ENCODE measurements at places on chromosomes 7 and 10.

GRCh38 chr10:119383174-119383856 is 159.2 kb downstream of the RGS10 start:
- no peaks in the 10 kb centered on the region for H3K36me3 ChIP-seq
- H3K27me3 ChIP-seq = no peaks in the 10 kb centered on the region
- H3K27ac ChIP-seq = no peak overlapping the region
- no peak overlapping the region for H3K4me3 ChIP-seq
- no peak for DNase-seq

DNA sequence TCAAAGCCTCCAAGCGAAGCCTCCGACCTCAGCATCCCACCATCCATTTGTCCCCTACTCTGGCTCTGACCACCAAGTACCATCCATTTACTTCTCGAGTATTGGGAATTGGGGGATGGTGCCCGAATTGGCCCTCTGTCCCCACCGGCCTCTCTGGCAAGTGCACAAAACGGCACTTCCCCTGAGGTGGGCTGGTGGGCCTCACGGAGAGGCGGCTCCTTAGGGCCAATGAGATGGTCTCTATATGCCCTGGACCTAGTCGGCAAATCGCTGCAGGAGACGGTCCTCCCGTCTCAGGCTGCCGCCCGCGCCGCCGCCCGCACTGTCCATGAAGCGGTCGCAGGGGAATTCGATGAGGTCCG is 2.8 kb downstream of the TRIL start:
- H3K4me3 ChIP-seq = peak overlapping the region; percentile 24
- H3K27me3 ChIP-seq = peaks cover 11% of the 10 kb centered on the region
- no peak overlapping the region for H3K27ac ChIP-seq
- peaks cover 2% of the 10 kb centered on the region for H3K36me3 ChIP-seq
- H3K4me1 ChIP-seq = peaks cover 2% of the 10 kb centered on the region
- DNase-seq = peak; percentile 34

DNA sequence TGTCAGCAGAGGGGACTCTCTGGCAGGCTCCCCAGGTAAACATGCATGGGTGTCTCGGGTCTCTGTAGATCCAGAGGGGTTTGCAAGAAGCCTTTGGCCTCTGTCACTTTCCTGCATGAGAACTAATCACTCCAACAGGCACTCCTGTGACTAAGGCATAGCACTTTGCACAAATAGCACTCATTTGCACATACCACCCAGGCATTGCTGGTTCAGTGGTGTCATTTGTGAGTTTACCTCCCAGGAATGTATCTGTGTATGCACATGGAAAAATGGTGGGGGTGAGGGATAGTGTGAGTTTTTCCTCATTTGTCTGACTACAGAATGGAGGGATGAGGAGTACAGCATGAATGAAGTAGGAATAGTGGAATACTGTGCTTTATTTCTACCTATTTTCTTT is 39.5 kb downstream of the CNNM1 start:
- H3K4me3 ChIP-seq = no peak overlapping the region
- no peaks in the 10 kb centered on the region for H3K27me3 ChIP-seq
- DNase-seq = no peak
- no peak overlapping the region for H3K27ac ChIP-seq
- H3K4me1 ChIP-seq = no peaks in the 10 kb centered on the region

- H3K4me3 ChIP-seq = no peak overlapping the region
- no peaks in the 10 kb centered on the region for H3K27me3 ChIP-seq
- H3K36me3 ChIP-seq = peaks cover 7% of the 10 kb centered on the region
- H3K4me1 ChIP-seq = peaks cover 6% of the 10 kb centered on the region
- H3K27ac ChIP-seq = no peak overlapping the region
These were observed 112.7 kb downstream of the ICA1 start for GRCh38 chr7:8149222-8149621.

DNA sequence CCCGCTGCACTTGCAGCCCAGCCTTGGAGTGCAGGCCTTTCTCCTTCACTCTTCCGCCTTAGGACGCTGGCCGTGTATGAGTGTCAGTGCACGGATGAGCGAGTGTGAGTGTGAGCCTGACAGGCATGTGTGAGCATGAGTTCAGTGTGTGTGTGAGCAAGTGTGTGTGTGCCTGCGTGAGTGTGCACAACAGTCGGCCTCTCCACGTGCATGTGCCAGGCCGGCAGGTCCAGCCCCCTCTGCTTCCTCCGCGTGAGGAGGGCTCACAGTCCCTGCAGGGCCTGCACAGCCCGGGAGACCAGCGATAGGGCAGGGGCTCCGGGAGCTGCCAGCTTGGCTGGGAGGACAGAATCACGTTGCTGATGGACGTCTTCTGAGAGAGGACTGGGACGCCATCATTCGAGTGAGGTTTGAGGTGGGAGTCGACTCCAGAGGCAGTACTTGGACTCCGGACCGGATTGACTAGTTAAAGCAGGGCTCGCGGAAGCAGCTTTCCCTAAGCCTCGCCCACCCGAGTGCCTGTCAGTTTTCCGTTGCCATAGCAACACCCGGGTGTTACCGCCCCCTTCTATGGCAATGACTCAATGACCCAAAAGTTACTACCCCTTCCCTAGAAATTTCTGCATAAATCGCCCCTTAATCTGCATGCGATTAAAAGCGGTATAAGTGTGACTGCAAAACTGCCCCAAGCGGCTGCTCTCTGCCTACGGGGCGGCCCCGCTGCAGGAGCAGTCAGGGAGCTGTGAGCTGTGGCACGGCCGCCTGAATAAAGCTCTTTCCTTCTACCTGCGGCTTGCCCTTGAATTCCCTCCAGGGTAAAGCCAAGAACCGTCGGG is 19.6 kb upstream of the CFAP46 start:
- H3K4me3 ChIP-seq = peak overlapping the region; percentile 66
- no peak overlapping the region for H3K27ac ChIP-seq
- no peaks in the 10 kb centered on the region for H3K27me3 ChIP-seq

DNA sequence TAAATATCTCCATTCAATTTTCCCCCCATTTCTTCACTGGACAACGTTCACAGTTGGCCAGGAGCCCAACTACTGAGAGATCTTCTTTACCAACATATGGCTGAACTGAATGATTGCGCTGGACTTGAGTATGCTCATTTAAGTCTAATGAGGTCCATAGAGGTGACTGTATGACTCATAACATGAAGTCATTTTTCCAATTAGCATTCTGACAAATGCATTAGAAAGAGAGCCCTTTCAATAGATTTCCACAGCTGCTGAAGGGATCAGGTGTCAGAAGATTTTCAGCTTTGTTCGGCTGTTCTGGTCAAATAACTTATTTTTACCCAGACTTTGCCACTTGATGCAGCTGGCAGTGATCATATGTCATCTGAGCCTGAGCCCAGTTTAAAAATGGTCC is 438.0 kb downstream of the ETV1 start:
- H3K36me3 ChIP-seq = no peaks in the 10 kb centered on the region
- no peak for DNase-seq
- no peak overlapping the region for H3K27ac ChIP-seq
- no peaks in the 10 kb centered on the region for H3K27me3 ChIP-seq
- H3K4me1 ChIP-seq = 0 out of 2 replicates have a peak, but pooled peaks cover 2% of the 10 kb centered on the region

GRCh38 chr7:76220185-76221057 is 18.7 kb downstream of the SRRM3 start:
- no peaks in the 10 kb centered on the region for H3K27me3 ChIP-seq
- no peaks in the 10 kb centered on the region for H3K36me3 ChIP-seq
- peak overlapping the region; percentile 38 for H3K4me3 ChIP-seq
- DNase-seq = peak; percentile 87

DNA sequence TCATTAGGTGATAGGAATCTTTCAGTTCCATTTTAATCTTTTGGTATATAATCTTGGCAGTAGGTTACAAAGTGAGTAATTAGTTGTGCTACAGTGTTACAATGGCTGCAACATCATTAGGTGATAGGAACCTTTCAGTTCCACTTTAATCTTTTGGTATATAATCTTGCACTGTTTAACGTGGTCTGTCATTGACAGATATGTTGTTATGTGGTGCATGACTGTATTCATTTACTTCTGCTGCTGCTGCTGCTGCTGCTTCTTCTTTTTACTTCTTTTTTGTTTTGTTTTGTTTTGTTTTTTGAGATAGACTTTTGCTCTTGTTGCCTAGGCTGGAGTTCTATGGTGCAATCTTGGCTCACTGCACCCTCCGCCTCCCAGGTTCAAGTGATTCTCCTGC is 28.6 kb downstream of the ST7 start:
- H3K4me1 ChIP-seq = no peaks in the 10 kb centered on the region
- DNase-seq = no peak
- no peak overlapping the region for H3K27ac ChIP-seq
- H3K36me3 ChIP-seq = no peaks in the 10 kb centered on the region
- H3K4me3 ChIP-seq = no peak overlapping the region
- no peaks in the 10 kb centered on the region for H3K27me3 ChIP-seq

GRCh38 chr10:26721561-26721960 is 24.1 kb downstream of the PDSS1 start:
- H3K4me1 ChIP-seq = no peaks in the 10 kb centered on the region
- H3K27ac ChIP-seq = no peak overlapping the region

GRCh38 chr7:45873035-45873354 is at the start of gene CCDC201:
CCDC201 (minus strand) TSS chr7:45873082; CDS start chr7:45873007, 75 bp downstream.
- DNase-seq = no peak
- H3K27me3 ChIP-seq = no peaks in the 10 kb centered on the region
- H3K27ac ChIP-seq = no peak within 1 kb of the TSS
- no peaks in the 10 kb centered on the region for H3K4me1 ChIP-seq
- H3K36me3 ChIP-seq = peaks cover 5% of the 10 kb centered on the region

DNA sequence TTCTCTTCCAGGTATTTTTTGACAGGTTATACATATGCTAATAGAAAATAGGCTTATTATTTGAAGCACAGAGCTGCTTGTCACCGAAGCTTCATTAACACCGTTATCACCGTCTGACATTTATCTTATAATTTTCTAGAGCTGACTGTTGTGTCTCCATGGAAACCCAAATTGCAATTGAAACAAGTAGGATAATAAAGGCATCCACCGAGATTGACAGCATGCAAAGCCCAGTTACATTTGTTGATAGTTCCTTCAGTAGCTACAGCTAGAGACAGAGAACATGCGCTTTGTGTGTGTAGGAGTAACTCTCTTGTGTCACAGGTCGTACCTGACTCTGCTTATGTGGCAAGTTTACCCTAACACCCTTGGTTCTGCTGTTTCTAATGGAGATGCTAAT is 135.6 kb downstream of the CELF2 start:
- no peaks in the 10 kb centered on the region for H3K27me3 ChIP-seq
- H3K4me3 ChIP-seq = no peak overlapping the region
- DNase-seq = no peak

DNA sequence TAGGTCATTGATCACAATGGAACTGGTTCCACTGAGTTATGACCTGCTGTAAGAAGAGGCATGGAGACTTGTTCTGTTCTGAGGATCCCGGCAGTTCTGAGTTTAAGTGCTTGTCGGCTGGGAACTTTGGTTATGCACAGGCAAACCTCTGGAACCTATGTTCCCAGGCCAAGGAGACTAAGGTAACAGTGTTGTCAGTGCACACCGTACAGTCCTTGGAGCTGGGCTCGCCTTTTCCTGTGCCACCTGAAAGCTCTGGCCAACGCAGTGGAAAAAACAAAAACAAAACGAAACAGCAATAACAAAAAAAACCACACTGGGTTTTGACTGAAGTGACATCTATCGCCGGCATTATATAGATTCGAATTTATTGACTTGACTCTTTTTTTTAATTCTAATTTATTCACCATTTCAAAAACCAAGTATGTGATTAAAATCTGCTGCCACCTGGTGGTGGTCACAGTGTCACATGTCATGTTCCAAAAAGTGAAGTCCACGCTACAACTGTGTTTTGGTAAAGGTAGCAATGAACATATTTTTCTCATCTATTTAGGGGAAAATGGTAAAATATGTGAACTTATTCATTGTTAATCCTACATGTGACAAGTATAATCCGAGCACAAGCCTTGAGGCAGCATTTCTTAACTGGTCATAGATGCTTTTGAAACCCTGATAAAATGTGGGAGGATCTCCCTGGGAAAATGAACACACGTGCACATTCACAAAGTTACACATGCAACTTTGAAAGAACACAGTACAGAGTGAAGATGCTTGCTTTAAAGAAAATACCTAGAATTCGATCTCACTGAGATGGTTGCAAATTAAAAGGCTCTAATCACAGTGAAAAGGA is 113.8 kb upstream of the PPP2R2D start:
- no peaks in the 10 kb centered on the region for H3K36me3 ChIP-seq
- no peak overlapping the region for H3K27ac ChIP-seq
- DNase-seq = peak; percentile 18
- no peak overlapping the region for H3K4me3 ChIP-seq
- no peaks in the 10 kb centered on the region for H3K27me3 ChIP-seq

GRCh38 chr7:116138202-116138801 is 72.0 kb upstream of the TES start:
- H3K27ac ChIP-seq = no peak overlapping the region
- DNase-seq = no peak
- no peaks in the 10 kb centered on the region for H3K27me3 ChIP-seq
- no peaks in the 10 kb centered on the region for H3K4me1 ChIP-seq

Data from H9 (cell line).